ENCODE measurements at places on chromosomes 11 and 22.
A peak's percentile ranks its signal among the peaks of the same experiment; 100 is the strongest.

DNA sequence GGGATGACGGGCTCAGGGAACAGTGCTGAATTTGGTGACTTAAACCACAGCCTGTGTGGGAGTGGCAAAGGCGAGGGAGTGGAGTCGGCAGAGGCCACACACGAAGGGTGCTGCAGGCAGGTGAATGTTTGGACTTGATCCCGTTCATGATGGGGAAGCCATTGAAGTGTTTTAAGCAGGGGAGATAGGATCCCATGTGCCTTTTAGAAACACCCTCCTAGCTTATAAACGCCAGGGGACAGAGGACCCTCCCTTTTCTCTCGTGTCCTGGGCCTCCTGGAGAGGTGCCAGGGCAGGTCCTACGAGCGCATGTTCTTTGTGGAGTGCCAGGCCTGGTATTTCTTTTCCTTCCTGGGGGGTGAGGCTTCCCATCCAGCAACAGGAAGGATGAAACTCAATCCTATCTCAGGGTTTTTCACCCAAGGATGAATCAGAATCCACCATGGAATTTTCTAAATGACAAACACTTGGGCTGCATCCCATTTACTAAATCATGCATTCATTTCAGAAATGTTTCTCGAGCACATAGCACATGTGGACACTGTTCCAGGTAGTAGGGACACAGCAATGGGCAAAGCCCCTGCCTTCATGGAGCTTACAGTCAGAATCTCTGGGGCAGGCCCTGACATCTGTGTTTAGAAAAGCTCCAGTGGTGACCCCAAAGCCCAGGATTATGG, 59.6 kb downstream of the CHRDL2 start:
- no peak for DNase-seq

GRCh38 chr11:21105196-21105917, 436.0 kb downstream of the NELL1 start:
- no peak for DNase-seq

GRCh38 chr22:37318364-37319109, 36.2 kb downstream of the CYTH4 start:
- no peak for DNase-seq

DNA sequence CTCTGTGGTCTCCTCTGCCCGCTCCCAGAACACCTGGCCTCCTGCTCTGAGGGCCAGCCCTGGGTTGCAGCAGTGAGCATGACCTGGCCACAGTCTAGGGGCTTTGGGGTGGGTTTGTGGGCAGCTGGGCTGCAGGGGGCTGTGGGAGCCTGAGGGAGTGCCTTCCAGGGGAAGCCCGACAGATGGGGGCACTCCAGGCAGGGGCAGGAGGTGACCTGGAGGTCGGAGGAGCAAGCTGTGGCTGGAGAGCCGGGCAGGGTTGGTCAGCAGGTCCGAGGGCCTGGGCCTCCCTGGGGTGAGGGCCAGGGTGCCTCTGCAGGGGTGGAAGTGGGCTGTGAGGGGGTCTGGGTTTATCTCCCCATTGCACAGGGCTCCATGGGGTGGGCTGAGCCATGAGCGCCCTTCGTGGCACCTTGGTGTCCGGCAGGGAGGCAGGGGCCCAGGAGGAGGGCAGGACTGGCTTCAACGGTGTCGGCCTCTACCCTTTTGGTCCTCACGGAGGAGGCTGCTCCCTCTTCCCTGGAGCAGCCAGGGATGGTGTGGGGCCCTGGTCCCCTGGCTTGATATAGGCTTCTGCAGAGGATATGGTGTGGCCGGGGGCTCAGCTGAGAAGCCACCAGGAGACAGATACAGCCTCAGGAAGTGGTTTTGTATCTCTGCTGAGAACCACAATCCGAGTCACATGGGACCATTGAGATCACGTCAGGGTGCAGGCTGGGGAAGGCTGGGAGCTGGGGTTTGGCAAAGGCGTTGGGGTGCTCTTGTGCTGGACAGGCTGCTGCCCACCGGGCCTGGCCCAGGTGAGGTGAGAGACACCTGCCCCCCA, 22.3 kb downstream of the KCNQ1 start:
- DNase-seq = no peak

DNA sequence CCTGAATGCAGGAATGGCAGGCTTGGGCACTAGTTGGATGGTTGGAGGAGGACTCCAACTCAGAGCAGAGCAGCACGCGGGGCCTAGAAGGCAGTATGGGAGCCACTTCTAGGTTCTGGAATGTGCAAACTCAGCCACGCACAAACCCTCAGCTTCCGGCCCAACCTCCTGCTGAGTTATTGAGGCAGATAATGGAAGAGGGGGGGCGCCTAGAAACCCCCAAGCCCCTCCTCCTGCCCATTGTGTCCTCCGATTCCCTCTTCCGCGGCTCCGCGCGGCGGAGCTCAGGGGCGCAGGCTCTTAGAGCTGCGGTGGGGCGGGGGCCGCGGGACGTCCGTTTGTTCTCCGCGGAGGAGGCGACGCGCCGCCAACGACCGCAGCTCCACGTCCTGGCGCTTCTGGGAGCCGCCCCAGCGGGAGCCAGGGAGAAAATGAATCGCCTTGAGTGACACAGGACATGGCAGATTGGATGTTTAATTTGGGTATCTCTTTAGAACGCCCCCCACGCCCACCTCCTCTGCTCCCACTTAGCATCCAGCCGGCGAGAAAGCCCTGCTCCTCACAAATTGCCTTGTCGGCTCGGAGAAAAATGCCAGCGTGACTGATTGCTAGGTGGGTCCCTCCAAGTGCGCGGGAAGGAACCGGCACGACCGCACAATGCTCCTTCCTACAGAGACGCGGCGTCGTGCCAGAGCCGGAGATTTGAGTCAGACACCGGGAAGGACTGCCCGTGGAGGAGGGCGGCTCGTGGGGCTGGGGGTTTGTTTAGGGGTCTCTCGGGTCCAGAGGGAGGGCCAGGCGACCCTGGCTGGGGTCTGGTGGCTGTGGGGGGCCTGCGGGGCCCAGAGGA, 144.6 kb downstream of the NECTIN1 start:
- no peak for DNase-seq

DNA sequence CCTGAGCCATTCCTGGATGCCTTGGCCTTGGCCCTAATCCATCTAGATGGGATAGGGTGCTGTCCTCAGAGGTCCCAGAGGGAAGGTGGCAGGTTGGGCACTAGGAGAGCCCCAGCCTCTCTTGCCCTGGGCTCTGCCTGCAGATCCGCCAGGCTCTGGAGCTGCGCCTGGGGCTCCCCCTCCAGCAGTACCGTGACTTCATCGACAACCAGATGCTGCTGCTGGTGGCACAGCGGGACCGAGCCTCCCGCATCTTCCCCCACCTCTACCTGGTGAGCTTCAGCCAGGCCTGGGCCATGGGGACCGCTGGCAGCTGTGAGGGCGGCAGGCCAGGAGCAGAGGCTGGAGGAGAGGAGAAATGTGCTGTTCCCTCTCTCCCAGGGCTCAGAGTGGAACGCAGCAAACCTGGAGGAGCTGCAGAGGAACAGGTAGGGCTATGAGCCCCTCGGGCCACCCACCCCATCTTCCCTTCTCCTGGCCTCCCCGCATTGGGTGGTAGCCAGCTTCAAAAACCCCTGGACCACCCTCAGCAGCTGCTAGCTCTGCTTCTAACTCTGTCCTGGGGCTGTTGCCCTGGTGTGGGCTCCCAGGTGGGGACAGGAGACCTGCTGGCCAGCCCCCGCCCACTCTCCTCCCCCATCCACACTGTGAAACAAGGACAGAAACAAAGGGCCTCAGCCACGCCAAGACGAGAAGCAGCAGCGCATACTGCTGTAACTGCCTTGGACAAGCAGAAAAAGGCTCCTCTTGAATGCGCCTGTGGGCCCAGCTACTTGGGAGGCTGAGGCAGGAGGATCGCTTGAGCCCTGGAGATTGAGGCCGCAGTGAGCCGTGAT, 4.9 kb downstream of the SSH3 start:
- no peak for DNase-seq

- no peak for DNase-seq
These were observed 5.2 kb upstream of the OLFML1 start for GRCh38 chr11:7480113-7480512.

DNA sequence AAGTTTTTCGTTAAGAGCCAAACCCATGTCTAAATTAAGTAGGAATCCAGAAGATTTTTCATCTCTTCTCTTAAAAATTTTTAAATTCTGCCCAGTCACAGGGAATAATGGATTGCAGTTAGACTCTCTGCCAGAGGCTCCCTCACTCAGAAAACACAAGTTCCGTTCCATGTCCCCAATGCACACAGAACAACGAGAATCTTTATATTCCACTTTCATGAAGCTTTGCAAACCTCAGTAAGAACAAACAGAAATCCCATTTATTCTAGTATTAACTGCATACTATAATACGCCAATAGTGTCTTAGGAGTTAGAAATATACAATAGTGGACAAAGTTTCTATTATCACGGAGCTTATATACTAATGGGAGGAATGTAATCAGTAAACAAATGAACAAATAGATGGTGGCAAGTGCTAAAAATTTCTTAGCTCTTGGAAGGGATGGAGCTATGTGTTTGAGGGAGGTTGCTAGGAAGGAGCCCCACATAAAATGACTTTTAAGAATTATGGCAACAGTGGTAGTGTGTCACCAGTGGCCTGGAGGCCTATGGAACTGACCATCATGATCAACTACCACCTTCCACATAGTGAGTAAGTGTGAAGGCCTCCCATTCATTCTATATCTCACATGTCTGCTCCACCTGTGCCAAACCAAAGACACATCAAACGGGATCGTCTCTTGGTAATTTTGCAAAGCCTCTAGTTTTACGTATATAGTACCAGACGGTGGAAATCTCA, 24.9 kb downstream of the PICALM start:
- no peak for DNase-seq

DNA sequence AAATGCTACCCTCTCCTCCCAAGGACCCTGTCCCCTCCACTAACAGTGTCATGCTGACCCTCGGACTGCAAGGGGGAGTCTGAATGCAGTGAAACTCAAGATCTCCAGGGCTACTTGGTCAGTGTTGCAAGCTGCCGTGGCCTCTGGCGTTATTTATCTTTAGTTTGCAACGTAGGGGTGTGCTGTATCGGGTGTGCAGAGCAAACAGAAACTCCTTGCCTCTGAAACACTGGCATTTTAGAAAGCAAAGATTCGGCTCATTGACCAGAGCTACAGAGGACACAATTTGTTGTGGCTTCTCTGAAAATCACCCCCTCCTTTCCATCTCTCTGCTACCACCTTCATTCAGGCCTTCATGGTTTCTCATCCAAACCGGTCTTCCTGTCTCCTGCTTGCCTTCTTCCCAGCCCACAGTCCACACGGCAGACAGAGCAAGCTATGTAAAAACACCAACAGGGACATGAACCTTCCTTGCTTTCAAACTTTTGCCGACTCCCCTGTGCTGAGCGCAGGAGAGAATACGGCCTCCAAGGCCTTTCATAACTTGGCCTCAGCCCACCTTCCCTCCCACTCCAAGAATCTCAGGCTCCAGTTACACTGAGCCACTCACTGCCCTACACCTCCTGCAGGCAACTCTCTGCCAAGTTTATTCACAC, 14.9 kb downstream of the FZD4 start:
- DNase-seq = no peak

- no peak for DNase-seq
These were observed 99.8 kb downstream of the MICAL2 start for GRCh38 chr11:12210200-12210599.

GRCh38 chr11:61555051-61555969, 25.6 kb downstream of the SYT7 start:
- DNase-seq = no peak

DNA sequence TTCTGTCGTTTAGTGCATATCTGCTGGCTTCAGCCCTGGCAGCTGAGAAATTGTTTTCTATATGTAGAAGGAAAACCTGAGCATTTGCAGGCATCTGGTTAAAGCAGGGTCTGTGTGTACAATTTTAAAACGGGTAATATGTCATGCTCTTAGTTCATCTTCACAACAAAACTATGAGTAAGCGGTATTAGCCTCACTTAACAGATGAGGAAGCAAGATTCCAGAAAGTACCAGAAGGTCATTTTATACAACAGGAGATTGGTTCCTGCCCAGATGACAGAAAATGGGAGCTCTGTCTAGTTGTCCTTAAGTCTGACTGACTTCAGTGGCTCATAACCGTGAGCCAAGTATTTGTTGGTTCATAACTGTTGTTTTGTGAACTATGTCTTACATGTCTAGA, 1.1 kb downstream of the TIMM10B start:
- DNase-seq = no peak

DNA sequence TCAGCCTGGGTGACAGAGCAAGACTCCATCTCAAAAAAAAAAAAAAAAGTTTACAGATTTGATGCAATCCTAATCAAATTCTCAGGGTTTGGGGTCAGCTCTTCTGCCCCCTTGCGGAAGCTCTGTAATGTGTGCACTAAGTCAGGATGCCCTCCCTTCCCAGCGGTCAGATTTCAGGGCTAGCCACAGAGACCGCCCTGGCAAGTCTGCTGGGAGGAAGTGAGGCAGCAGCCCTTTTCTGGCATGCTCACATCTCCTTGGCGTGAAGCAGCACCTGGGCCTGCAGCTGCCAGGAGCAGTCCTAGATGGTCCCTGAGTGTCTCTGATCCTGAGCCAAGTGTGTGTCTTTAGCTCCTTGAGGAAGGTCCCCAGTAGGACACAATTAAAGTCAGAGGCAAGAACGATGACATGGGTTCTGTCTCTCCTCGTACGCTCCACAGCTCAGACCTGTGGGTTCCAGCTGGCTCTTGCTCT, 10.9 kb upstream of the APOBEC3C start:
- DNase-seq = peak; percentile 46

DNA sequence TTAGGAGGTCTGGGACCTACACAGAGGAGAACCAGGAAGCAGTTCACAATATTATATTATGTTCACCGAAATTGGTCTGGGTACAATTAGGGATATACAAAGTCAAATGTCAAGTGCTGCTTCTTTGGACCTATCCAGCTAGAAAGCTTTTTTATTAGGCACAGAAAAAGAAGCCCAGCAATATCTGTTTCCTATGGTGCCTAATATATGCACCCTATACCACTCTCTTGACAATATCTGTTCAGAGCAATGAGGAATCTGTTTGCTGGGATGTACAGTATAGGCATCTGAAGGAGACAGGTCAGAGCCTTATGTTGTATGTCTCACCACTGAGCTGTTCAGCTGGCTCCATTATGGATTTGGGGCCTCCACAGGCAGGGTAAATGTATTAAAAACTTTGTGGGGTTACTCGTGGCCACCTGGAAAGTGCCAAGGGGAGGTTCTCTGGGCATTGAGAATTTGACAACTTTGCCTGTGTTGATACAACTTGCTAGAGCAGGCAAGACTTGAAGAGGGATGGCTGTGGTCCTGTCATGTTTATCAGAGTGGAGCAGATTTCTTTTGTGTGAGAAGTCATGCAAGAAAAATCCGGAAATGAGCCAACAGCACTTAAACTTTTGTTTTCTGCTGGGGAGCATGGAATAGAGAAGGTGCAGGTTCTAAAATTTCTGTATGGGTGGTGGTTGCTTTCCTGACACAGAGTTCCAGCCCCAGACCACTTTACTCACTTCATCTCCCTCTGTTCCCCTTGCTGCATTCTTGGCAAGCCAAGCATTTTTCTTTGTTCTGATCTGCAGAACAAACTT, 10.1 kb downstream of the STIM1 start:
- DNase-seq = no peak

DNA sequence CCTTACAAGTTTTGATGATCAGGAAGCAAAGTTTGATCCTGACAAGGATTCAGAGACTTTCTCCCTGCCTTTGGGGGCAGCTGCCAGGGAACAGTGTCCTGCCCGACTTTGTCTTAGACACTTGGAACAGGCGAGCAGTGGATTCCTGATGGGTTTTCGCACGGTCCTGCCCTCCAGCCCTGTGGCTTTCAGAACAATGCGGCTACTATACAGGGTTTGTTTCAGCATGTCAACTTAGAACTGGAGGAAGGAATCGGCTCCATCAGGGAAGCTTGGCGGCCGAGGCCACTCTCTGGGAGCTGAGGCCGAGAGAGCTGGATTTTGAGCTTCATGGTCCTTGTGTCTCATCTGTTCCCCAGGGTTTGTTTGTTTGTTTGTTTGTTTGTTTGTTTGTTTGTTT, 11.5 kb downstream of the ANO1 start:
- DNase-seq = no peak

Data from activated CD8-positive, alpha-beta memory T cell treated with anti-CD3 and anti-CD28 coated beads for 1 hour (primary cell).